ENCODE measurements at places on chromosomes 1 and 21. TPM values are rescaled to one million over a fixed set of nuclear protein-coding genes. Genes with fewer than 3 reads are reported as not detected.
A peak's percentile ranks its signal among the peaks of the same experiment; 100 is the strongest.

- peak; percentile 37 for DNase-seq
These were observed 309.5 kb downstream of the NPHP4 start for GRCh38 chr1:5682626-5683225.

- DNase-seq, result no peak
These were observed 61.8 kb downstream of the SPAG17 start for GRCh38 chr1:118123116-118123839.

- no peak for DNase-seq
These were observed 96.9 kb upstream of the AKT3 start for GRCh38 chr1:243946946-243947345.

WDR64 gene
- not detected for total RNA-seq

NCAM2 gene
- total RNA-seq, result 0.82 TPM

CHI3L1 gene
- 49.5 TPM for total RNA-seq

All from kidney (tissue), 22 donors.